SK-N-SH (cell line): ENCODE measurements at places on chromosomes 3 and 15. TPM values are rescaled to one million over a fixed set of nuclear protein-coding genes. Genes with fewer than 3 reads are reported as not detected.

- no peak for DNase-seq
Measured at GRCh38 chr15:43206054-43206453, 14.8 kb downstream of the EPB42 start.

DNA sequence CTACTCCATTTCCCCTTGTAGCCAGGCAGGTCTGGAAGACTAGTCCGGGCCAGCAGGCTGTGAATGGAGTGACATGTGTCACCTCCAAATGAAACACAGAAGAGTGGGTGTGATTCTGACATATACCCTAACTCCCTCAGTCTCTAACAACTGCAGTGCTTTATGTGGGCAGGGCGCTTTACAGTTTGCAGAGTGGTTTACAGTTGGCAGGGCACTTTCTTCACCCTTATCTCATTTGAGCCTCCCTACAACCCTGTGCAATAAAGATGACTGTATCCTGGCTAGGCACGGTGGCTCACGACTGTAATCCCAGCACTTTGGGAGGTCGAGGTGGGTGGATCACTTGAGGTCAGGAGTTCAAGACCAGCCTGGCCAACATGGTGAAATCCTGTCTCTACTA lies 176.3 kb downstream of the RAB11A start:
- no peak for DNase-seq

DNA sequence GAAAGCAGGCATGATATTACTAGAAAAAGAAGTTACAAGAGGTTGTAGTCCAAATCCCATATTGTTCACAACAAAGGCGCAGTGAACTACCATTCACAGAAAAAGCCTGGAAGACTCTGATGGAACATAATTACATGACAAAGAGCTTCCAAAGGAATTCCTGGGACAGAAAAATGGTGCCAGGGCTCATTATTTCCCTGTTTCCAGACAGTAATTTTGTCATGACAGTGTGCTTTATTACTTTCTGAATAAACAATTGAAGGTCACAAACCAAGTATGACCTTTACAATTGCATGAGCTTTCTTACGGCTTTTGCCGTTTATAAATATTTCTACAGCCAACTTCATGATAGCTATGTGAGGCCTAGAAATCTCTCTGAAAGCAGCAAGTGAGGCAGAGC lies 61.0 kb downstream of the CYFIP1 start:
- DNase-seq, result no peak

DNA sequence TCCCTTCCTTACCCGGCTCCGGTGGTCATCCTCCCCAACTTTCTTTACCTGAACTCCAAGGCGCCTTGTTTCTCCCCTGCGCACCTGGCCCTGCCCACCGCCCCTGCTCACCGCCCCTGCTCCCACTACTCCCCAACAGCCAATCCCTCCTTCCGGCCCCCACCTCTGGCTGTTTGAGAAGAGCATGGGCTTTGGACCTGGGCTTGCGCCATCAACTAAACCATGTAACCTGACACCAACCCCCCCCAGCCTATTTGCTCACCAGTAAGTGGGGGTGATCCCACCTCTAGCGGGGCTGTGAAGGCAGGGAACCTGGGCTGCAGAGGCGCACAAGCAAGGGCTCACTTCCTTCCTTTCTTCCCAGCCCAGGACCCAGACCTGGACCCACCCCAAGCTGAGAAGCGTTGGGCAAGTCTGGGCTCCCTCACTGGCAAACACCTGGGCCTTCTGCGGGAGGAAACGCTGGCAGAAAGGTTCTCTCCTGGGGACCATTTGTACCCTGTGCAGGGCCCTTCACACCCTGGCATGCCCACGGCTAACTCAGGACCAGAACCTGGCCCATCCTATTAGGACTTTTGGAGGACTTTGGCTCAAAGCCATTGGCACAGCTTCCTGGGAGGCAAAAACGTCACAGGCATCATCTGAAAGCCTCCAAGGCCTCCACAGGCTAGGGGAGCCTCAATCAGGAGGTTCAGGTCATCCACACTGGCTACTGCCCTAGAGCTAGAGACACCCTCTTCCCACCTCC lies at the start of gene PLXNB1:
Gene PLXNB1, minus strand, starts transcription at position 127 of the 748 bp plus-strand sequence. CDS start 5,475 bp downstream, outside the sequence.
- no peak for DNase-seq

The TNNC1 gene
- 2.6 and 3.0 TPM in 2 replicates for polyA plus RNA-seq

- no peak for DNase-seq
Measured at GRCh38 chr15:87702270-87702669, 554.3 kb downstream of the NTRK3 start.

- no peak for DNase-seq
Measured at GRCh38 chr15:66004618-66005262, 135.4 kb downstream of the RAB11A start.

GRCh38 chr3:170766253-170766652 lies 103.7 kb downstream of the RPL22L1 start:
- DNase-seq, result no peak

The SERINC4 gene
- polyA plus RNA-seq, result 0.05 TPM in 1 of 2 replicates, not detected in the other

The TMC3 gene
- polyA plus RNA-seq, result not detected in 2 replicates

- no peak for DNase-seq
Measured at GRCh38 chr3:27675287-27675686, 46.8 kb downstream of the EOMES start.

DNA sequence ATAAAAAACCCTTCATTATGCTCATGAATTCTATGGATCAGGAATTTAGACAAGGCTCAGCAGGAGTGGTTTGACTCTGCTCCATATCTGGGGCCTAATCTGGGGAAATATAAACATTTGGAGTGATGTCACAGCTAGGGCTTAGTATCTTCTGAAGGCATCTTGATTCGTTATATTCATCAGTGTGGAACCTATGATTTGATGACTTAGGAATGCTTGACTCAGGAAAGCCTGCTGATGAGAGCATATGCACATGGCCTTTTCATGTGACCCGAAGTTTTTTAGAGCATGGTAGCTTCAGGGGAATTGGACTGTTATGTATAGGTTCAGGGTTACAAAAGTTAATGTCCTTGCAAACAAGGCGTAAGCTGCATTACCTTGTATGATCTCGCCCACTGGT lies 184.9 kb upstream of the LRRC3B start:
- DNase-seq, result no peak

GRCh38 chr3:183298701-183299153 lies 45.7 kb downstream of the B3GNT5 start:
- no peak for DNase-seq

GRCh38 chr3:194306109-194306686 lies 44.9 kb downstream of the CPN2 start:
- no peak for DNase-seq

DNA sequence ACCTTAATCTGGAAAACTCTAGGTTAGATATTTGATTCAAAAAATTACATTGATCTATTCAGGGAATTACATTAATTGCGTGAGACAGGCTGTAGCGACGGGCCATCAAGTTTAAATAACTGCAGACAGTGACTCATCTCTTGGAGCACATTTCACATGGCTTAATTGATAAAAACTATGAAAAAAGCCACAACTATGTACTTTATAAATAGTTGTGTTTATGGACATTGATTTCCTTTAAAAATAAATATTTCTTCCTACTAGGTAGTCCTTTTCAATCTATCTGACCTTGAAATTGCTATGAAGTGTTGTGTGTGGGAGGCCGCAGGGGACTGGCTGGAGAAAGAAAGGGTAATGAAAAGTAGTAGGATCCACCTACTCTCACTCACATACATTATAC lies 157.8 kb downstream of the IL1RAP start:
- DNase-seq, result no peak

DNA sequence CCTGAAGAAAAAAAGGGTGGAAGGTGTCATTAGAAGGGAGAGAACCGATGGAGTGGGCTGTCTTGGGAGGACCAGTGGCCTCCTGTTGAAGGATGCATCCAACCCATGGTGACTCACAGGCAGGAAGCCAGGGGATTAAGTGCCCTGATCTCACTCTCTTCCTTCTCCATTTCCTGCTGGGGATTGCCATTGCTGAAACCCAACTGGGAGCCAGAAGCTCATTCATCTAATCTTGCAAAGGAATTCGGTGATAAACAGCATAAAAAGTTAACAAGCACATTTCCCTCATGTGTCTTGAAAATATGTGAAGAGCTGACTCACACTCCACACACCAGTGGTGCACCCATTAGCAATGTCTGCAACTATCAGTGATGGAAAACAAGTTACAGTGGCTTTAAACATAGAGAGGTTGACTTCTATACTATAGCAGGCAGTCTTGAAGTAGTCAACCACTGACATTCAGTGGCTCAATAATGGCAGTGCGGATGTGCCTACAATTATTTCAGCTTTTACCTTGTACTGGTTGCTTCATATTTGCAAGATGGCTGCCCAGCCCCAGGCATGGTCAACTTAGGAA lies 12.8 kb upstream of the CSRNP1 start:
- no peak for DNase-seq

DNA sequence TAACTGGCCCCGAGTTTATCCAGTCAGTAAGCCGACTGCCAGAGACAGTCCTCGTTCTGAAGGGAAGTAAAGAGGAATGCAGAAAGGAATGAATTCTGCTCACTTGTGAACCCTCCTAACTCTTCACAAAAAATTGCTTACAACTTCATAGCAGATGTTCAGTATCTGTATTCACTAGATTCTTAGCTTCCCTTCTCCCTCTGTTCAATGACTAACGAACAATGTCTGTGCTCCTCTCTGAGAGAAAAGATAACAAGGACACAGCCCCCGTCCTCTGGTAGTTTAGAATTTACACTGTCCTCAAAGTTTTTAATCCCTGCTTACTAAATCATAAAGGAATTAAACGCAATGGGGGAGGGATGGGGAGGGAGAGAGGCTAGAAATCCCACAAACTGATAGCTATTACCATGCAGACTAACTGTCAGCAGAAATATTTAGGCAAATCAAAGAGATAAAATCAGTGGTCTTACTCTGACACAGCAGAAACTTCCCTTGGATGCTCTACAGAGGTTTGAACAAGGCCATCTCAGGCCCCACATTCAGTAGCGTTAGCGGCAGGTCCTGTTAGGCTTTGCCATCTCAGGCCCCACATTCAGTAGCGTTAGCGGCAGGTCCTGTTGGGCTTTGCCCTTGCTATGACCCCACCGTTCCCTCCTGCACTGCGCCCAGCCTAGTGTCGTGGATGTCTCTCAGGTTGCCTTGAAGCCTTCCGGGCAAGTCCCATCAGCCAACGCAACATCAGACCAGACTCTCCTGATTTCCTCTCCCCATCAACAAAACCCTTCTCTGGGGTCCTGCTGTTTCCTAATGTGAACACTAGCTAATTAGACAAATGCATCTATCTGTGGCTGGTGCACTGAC lies 23.4 kb downstream of the NRROS start:
- DNase-seq, result no peak

DNA sequence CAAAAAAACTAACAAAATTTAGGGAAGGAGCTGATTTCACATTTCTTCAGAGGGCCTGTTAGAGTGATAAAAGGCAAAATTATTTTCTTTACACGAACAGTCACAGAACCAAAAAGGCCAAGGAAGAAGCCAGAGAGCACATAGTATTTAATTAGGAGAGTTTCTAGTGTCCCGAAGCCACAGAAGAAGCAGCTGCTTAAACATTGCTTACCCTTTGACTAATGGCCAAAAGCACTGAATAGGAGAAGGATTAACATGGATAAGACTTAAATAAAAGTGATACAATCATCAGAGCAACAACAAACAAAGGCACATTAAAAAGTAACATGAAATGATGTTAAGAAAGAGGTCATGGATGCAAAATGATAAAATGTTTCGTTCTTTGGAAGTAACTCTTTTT lies 98.6 kb downstream of the CHL1 start:
- no peak for DNase-seq

The GATA2 gene
- polyA plus RNA-seq, result 5.5 and 6.8 TPM in 2 replicates

GRCh38 chr3:37794646-37795045 lies 67.0 kb upstream of the CTDSPL start:
- no peak for DNase-seq

The CFAP92 gene
- not detected in 2 replicates for polyA plus RNA-seq

DNA sequence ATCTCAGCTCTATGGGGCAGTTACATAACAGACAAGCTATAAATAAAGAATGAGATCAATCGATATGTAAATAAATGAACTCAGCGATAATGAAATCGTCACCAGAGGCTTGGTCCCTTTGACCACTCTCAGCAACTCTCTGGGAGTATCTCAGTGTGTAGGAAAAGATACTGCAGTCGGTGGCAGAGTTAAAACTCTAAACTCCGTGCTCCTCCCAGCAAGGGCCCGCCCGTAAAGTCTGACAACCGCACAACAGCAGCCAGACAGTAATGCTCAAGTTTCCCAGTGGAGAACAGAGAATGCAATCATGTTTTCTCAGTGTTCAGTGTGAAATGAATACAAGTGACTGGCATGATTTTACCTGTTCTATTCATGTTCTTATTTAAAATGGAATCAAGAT lies 28.3 kb upstream of the IGF1R start:
- DNase-seq, result no peak

DNA sequence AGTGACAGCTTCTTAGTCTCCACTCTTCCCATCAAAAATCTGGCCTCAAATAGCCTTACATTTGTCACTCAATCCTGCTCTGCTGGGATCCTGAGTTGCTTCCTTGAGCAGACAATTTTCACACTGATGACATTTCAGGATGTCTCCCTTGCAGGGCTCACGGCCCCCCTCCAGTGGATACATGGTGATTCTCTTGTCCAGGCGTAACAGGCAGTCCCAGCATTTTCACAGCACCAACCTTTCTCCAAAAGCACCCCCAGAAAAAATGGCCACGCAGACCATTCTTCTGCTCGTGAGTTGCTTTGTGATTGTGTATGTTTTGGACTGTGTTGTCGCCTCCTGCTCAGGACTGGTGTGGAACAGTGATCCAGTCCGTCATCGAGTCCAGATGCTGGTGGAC lies 47.4 kb upstream of the WNT7A start:
- peak; percentile 39 for DNase-seq

DNA sequence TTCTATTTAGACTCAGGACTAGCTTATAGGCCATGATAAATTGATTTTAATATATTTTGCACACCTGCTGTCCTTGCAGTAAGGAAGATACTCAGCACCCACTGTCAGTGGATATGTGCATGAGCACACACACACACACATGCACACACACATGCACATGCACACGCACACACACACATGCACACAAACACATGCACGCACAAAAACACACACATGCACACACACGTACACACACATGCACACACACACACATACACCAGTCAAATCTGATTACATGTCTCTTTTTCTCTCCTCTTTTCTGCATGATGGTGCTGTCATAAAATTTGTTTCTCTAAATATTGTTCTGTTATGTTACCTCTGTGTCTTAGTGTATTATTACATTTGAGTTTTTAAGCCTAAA lies 87.3 kb upstream of the OSTN start:
- no peak for DNase-seq

GRCh38 chr3:171282041-171282440 lies 178.2 kb downstream of the TNIK start:
- DNase-seq, result no peak

DNA sequence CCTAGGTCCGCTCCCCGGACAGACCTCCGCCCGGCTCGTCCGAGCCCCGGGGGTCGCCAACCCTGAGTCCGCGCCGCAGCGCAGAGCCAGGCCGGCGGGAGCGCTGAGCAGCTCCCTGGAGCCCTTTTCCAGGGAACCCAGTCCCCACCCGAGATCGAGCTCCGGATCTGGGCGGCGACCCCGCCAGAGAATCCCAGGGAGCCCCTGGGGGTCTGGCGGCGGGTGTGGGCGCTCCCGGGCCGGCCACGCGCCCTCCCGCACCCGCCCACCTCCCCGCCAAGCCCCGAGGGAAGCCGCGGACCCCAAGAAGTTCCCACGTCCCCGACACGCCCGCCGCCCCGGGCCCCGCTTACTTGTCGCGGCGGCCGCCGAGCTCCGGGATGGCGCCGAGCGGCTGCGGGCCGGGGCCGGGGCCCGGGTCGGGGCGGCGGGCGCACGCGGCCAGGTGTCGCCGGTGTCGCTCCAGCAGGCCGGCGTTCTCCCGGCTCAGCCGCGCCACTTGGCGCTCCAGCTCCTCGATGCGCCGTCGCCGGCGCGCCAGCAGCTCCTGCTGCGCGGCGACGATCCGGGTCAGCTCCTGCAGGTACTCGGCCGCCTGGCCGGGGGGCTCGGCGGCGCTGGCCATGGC lies 137.7 kb downstream of the NUP210 start:
- DNase-seq, result peak; percentile 84

GRCh38 chr3:71129611-71130431 lies 453.7 kb downstream of the FOXP1 start:
- DNase-seq, result no peak

The CCDC33 gene
- 3.3 and 4.0 TPM in 2 replicates for polyA plus RNA-seq
